ENCODE measurements at places on chromosomes 7 and 10.
A peak's percentile ranks its signal among the peaks of the same experiment; 100 is the strongest.

- peak; percentile 62 for DNase-seq
Measured at GRCh38 chr10:70232155-70232858, 922 bp downstream of the PPA1 start.

- DNase-seq: no peak
Measured at GRCh38 chr10:114547056-114547455, 111.0 kb downstream of the ABLIM1 start.

- DNase-seq: no peak
Measured at GRCh38 chr10:88657901-88658300, 6.3 kb upstream of the LIPF start.

DNA sequence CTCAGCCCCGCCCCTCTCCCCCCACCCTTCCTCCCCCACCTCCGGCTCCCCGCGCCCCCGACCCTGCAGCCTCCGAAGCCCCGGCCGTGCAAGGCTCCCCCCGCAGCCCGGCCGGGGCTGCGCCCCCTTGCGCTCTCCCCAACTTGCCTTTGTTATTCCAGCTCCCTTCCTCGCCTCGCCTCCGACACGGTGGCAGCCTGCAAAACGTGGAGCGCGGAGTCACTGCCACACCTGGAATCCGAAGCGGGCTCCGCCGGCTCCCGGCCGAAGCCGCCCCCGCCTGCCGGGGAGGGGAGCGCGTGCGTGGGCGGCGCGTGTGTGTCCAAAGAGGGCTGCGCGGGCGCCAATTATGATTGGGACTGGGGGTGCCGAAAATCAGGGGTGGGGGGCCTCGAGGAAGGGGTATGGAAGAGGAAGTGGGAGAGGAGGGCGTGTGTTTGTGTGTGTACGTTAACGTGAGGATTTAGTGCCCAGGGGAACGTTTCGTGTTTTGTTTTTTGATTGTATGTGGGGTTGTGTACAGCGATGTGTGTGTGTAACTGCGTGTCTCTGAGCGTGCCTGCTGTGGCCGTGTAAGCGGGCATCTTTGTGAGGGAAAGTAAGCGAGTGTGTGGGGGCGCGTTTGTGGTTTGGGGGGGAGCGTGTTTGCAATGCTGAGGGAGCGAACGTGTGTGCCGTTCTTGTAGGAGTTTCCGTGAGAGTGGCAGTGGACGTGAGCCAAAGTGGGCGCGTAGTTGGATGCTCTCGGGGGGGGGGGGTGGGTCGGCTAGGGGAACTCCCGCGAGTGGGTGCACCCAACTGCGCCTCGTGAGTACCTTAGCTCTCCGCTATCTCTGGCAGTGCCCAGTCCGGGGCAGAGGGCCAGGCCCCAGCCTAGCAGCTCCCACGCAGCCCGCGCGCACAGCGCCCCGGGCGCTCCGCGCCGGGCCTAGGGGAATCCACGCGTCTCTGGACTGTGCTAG, 1.2 kb upstream of the ZMIZ1 start:
- peak; percentile 85 for DNase-seq

DNA sequence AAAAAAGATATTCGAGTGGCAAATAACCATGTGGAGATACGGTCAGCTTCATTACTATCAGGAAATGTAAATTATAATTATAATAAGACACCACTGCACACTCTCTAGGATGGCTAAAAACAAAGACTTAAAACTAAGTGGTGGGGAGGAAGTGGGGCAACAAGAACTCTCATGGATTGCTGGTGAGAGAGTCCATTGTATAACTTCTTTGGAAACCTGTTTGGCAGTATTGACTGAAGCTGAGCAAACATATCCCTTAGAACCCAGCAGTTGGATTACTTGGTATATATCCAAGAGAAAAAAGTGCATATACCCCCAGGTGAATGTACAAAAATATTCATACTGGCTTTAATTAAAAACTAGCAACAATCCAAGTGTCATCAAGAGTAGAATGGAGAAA, 133.7 kb upstream of the CTBP2 start:
- no peak for DNase-seq

DNA sequence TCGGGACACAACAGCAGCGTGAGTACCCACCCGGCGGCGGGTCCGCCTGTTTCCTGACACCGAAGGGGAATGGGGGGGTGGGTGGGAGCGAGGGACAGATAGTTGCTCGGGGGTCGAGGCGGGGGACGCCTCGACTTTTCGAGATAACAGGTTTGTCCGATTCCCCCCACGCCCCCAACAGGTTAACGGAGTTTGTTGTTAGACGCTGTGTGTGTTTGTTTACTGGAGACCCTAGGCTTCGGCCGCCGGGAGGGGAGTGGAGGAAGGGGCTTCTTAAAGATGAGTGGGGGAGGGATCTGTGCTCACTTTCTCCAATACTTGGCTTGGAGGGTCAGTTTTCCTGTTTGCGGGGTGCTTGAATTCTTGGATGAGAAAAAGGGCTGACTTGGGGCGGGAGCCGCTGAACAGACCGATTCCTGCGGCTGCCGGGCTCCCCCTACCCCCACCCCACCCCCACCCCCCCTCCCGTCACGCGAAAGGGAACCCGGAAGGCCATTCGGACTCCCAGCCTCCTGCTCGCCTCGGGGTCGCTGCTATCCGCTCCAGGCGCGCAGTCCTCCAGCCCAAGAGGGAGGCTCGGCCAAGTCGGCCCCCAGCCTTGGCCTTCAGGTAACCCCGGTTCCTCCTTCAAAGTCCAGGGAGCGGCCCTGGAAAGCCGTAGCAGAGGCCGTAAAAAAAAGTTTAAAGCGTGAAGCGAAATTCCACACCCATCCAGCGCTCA, 1.0 kb downstream of the SORCS3 start:
- DNase-seq: no peak

DNA sequence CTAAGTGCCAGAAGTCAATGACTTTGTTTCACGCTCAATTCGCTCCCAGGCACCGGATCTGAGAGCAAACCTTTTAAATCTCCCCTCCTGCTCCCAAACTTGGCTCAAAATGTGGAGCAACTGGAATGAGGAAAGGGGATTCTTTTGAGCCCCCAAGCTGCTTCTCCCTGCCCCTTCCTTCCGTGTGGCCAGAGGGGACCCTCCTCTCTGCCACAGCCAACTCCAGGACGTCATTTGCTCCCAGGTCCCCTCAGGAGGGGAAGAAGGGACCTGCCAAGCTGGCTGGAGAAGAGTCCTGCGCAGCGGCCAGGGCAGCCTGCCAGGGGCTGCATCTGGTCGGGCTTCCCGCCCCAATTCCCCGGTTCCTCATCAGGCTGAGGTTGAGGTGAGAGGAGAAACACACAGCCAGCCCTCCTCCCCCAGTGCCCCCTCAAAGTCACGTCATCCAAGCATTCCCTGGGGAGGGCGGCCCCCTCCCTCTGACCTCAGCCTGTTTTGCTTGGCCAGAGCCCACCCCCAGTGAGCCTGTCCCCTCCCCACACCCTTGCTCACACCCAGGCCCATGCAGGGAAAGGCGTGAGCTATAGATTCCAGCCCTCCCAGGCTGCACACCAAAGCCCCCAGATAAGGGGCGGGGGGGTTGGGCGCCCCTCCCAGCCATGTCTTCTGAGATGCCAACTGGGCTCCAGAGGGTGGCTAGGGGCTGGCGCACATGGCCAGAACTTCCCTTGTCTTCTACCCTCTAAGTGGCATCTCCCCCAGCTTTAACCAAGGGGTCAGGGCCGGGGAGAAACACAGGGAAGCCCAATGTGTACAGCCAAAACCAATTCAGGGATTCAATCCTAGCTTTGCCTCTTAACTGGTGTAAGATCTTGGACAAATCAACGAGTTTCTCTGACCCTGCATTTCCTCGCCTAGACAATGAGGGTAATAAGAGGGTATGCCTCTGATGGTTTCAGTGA, 35.0 kb downstream of the SH3PXD2A start:
- DNase-seq: no peak

DNA sequence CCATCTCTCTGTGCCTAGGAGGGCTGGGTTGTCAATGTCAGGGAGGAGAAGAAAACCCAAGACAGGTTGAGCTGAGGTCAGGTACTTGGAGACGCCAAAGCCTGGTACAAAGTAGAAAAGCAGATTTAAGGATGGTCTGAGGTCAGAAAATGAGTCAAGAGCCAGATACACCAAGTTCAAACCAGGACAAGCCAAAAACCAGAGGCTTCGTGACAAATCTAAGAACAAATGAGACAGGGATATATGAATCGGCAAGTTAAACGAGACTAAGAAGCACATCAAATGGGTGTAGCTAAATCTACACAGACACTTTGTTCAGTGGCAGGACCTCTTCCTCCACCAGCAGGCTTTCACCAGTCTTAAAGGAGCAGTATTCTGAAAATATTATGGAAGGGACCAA, 34.2 kb downstream of the C7orf33 start:
- DNase-seq: no peak

DNA sequence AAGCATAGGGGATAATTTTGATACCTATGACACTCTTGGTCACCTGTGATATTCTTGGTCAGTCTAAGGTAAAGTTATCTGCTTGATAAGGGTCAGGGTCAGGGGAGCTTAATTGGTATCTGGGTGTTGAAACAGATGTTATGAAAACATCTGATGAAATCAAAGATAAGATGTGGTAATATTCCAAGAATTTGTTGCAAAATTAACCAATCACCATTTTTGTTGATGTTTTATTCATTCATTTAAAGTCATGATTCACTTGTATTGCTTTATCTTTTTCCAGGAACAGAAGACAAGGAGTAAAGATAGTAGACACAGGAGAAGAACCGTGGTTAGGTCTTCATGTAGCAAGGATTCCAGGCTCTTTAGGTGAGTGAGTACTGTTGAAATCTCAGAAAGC, 103.1 kb downstream of the SEMA3C start:
- DNase-seq: no peak
